ENCODE measurements at places on chromosomes 6 and 20.
A peak's percentile ranks its signal among the peaks of the same experiment; 100 is the strongest.

DNA sequence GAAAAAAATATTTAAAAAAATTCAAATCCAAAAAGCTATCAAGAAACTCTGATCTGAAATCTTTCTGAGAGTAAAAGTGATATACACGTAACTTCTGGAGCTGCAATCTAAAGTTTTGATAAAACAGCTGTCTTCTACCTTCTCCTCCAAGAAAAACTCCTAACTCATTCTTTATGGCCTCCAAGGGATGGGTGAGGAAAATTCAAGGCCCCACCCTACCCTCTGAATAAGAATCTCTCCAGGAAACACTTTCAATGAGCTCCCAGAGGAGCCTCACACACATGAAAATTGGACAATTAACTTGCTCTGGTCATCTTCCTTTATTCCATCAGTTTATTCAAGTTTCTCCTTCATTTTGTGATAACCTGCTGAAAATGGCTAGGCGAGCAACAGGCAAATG lies 93.4 kb downstream of the FNDC1 start:
- DNase-seq, result no peak

DNA sequence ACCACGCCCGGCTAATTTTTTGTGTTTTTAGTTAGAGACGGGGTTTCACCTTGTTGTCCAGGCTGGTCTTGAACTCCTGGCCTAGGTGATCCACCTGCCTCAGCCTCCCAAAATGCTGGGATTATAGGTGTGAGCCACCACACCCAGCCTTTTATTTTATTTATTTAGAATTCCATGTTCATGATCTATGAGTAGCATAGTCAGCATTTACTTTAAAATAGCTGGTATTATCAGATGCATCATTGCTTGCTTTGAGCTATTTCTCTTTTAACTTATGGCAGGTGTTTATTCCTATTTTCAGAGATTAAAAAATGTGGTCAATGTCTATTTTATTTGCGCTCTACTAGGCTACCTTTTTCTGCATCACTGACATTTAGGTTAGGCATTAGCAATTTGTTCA lies 152.0 kb downstream of the UTRN start:
- no peak for DNase-seq

DNA sequence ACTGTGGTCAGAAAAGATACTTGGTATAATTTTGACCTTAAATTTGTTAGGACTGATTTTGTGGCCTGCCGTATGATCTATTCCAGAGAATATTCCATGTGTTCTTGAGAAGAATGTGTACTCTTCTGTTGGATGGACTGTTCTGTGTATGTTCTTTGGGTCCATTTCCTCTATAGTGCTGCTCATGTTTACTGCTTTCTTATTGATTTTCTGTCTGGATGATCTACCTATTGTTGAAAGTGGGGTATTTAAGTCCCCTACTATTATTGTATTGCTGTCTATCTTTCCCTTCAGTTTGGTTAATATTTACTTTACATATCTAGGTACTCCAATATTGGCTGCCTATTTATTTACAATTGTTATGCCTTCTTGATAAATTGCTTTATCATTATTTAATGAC lies 298.4 kb downstream of the BCKDHB start:
- no peak for DNase-seq

DNA sequence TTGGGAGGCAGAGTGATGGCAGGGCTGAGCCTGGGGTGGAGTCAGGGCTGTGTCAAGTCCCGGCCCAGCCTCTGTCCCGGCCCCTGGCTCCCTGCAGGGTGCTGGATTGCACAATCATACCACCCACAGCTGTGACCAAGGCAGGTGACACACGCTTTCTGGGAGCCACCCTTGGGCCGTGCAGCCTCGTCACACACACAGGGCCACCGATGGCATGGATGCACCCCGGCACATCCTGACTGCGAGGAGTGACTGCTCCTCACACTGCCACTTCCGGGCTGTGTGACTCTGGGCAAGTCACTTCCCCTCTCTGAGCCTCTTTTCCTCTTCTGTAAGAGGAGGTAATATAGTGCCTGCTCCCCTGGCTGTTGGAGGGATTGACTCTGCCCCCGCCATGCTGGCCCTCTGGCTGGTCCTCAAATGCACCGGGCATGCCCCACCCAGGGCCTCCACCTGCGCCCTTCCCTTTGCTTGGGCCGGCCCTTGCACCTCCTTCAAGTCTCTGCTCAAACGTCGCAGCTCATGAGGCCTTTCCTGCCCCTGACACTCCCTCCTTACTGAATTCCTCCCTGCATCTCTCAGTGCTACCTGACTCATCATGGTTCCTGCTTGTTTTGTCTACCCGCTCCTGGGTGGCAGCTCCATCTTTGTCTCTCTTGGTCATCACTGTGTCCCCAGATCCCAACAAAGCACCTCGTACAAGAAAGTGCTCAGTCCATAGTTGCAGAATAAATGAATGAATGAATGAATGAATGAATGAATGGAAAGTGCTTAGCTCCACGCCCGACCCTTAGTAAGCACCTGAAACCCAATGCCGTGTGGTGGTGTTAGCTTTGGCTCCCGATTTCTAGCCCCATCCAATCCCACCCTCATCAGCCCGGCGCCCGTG lies 93.5 kb downstream of the CEBPB start:
- DNase-seq, result peak; percentile 40
